NCI-H1092 (cell line): ENCODE measurements at places on chromosomes 3 and 15.

GRCh38 chr3:145911016-145911415 lies 250.0 kb downstream of the PLOD2 start:
- no peak for DNase-seq

DNA sequence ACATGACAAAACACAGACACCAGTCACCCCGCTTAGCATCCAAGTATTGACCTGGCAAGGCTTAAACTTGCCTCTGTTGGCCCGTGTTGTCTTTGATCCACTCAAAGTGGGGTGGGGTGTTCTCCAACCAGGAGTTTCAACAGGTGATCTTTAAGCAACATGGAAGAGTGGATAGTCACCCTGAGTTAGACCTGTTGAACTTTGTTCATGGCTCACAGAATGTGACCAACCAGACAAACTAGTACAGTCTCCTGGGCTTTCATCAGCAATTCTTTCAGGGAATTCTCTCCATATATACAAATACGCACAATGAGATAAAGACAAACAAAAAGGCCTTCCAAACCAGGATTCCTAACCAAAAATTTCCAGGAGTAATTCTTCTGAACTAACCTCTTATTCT lies 11.9 kb downstream of the LEKR1 start:
- no peak for DNase-seq

GRCh38 chr3:57545636-57546268 lies 1.6 kb upstream of the DNAH12 start:
- DNase-seq, result no peak

DNA sequence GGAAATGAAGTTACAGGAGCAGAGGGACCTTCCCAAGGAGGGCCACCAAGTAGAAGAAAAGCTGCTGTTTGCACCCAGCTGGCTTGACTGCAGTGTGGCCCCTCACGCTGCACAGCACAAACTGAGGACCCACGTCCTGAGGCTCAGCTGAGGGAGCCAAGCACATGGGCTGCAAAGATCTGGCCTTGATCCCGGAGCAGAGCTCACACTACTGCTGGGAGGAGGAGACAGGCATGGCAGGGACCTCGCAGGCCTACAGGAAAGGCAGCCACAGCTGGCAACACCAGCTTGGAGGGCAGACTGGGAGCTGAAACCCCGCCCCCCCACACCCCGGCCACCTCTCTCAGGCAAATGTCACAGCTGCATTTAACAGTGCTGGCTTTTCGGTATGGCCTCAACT lies 39.7 kb downstream of the KLHL25 start:
- no peak for DNase-seq

DNA sequence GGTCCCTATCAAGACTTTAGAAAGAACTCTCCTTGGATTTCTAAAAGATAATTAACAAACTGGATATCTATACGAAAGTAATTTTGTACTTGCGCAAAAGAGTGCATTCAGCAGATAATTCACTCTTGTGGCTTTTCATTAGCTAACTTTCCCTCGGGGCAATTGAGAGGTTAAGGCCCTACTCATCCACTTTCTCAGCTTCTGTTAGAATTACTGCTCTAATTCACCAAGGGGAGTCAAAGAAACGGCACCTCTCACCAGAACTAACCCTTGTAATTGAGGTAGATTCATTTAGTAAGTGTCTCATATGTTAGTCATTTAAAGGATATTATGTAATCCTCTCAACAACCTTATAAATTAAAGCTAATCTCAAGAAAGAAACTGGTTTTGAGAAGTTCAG lies 22.5 kb upstream of the MB21D2 start:
- no peak for DNase-seq

DNA sequence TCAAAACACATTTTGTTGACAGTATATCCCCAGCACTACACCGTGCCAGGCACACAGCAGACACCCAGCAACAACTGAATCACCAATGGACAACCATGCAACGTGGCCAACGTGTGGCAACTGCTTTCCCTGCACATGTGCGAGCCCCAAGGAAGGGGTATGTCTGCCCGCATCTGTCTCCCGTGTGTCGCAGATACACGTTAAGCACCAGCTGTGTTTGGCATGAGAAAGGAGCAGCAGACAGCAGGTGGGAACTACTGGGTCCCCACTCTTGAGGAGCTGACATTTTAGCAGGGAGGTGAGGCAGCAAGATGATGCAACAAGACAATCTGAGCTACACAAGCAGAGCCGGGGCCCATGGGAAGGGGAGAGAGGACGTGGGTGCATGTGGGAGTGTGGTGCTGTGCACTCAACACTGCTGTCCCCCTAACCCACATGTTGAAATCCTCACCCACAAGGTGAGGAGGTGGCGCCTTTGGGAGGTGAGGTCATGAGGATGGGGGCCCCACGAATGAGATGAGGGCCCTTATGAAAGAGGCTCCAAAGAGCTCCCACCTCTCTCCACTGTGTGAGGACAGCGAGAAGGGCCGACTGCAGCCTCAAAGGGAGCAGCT lies 56.2 kb downstream of the ROPN1B start:
- no peak for DNase-seq

DNA sequence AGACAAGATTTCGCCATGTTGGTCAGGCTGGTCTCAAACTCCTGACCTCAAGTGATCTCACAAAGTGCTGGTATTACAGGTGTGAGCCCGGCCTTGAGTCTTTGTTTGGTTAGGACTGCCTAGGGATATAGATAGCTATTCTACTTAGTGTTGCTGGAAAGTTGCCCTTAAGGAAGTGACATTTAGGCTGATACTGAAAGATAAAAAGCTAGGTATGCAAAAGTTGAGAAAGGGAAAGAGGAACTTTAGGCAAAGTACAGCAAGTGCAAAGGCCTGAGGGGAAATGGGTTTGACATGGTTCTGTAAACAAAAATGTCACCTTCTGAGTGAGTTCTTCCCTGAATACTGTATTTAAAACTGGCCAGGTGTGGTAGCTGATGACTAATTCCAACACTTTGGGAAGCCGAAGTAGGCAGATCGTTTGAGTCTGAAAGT lies 111.5 kb downstream of the ZNF609 start:
- DNase-seq, result no peak

GRCh38 chr3:97612632-97613031 lies 151.9 kb upstream of the ARL6 start:
- peak; percentile 46 for DNase-seq

- no peak for DNase-seq
Measured at GRCh38 chr3:138799822-138800221, 34.9 kb downstream of the PIK3CB start.

DNA sequence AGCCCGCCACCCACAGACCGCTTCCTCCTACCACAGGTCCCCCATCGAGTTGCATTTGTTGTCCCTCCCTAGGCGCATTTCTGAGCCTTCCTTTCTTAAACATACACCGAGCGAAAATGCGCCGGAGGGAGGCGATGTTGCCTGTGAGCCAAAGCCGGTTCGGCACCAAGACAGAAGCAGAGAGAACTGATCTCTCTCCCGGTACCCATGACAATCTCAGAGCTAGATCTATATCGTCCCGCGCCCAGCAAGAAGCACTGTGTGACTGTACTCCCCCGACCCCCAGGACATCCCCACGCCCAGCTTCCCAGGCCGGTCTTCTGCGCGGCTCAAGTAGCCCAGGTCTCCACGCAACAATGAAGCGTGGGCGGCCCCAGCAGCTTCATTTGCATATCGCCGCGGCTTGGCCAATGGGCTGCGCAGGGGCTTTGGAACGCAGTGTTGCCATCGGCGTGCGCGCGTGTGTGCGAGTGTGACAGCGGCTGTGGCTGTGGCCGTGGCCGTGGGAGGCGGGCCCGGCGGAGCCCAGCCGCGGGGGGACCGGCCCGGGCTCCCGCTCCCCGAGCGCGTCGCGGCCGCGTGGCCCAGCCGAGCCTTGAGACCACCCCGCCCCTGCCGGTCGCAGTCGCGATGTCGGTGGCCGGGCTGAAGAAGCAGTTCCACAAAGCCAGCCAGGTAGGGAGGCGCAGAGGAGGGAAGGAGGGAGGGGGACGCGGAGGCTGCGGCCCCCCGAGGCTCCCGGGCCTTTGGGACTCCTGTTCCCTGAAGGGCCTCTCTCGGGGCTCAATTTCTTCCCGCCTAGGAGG lies at the start of gene SH3GL3:
Gene SH3GL3, plus strand, starts transcription at position 438 of the 806 bp plus-strand sequence. Its CDS starts 193 bp downstream, at position 631.
- DNase-seq, result peak; percentile 26

DNA sequence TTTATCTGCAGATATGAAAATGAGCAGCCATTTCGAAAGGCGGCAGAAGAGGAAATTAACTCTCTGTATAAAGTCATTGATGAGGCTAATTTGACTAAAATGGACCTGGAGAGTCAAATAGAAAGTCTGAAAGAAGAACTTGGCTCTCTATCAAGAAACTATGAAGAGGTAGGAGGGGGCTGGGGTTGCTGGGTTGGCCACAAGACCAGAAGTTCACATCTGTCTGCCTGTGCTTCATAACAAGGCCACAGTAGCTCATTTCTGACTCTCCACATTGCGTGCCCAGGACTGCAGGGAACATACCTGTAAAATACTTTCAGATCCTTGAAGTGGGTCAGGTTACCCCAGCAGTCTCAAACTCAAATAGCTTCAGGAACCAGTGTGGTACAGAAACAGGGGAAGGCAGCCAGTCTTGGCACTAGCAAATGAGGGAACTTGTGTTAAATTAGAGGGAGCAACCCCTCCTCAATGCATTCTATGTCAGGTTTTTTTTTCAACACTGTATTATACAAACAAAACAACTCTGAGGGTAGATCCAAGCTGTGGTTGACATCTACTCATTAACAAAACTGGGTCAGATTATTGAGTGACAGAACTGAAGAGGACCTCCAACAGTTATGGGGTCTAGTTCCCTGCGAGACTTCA lies 48.7 kb downstream of the BFSP2 start:
- no peak for DNase-seq

DNA sequence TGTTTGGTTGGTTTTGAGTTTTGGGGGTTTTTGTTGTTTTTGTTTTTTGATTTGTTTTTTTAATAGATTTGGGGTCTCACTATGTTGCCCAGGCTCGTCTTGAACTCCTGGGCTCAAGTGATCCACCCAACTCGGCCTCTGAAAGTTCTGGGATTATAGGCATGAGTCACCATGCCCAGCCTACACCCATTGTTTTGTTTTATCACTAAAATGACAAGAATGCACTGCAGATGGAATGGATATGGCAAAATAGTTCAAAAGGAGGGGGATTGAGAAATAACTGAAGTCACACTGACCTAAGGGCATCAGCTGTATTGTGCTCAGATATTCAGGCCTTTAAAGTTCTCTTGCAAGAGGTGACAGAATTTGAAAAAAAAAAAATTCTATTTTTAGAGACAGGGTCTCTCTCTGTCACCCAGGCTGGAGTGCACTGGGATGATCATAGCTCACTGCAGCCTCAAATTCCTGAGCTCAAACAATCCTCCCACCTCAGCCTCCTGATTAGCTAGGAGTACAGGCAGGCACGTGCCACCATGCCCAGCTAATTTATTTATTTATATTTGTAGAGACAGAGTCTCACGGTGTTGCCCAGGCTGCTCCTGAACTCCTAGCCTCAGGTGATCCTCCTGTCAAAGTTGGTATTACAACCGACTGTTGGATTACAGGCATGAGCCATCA lies 4.4 kb upstream of the RASA2 start:
- no peak for DNase-seq

GRCh38 chr3:102179326-102180177 lies 255.3 kb upstream of the ZPLD1 start:
- DNase-seq, result no peak

DNA sequence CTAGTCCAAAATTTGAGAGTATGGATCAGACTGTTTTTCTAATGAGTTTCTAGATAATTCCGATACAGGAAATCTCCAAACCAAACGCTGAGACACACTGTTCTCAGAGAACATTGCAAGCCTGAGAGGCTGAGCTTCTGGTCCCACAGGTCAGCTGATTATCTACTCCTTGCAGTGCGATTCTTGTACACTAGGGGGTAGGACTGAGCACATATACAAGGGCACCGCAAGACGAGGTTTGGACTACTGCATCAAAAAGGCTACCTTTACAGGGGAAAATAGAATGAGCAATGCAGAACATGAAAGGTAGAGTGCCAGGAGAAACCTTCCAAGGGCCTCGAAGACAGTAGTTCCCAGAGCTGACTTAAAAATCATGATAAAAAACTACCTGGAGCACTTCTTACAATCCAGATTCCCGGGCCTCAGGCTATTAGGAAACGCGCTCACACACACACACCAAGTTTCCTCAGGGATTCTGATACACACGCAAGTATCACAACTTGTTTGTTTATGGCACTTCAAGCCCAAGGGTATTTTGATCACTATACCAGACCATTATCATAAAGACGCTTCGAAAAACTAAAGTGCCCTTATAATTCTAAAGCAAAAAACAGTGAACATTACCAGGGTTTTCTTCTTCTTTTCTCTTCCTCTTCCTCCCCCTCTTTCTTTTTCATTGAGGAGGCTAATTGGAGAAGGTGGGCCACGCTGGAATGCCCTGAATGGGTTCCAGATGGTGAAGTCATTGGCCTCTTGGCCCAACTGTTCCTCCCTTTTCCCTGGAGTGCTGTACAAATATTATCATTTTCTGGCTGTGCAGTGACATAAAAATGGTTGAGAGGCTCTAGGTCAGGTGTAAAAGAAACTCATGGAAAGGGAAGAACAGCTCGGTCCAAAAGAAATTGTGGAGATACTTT lies 61.8 kb downstream of the SLC12A8 start:
- DNase-seq, result no peak

- no peak for DNase-seq
Measured at GRCh38 chr15:45181491-45182285, 6.1 kb downstream of the SHF start.

- peak; percentile 50 for DNase-seq
Measured at GRCh38 chr15:68578980-68579935, at the start of gene CORO2B. Gene CORO2B, plus strand, starts transcription at chr15:68578993. Its CDS starts 270 bp downstream, at chr15:68579263.

DNA sequence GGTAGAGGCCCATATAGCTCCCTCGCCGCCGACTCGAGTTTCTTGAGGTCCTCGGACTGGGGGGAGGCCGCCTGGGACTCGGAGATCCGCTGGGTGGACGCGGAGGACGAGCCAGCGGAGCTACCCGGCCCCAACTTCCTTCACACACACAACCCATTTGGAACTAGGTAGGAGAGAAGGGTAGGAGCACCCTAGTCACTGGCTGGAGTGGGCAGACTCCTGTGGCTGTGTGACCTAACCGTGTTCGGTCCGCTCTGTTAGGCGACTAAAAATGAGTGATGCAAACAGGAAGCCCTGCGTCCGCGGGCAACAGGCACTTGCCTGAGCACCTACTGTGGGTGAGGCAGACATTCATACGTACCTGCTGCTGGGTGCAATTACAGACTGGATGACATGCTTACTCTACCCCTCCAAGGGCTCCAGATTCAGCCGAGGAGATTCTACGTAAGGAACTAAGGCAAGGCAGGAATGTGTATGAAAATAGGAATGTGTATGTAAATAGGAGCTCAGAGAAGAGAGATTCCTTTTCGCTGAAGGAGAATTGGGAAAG lies 4.6 kb upstream of the SIN3A start:
- DNase-seq, result no peak

DNA sequence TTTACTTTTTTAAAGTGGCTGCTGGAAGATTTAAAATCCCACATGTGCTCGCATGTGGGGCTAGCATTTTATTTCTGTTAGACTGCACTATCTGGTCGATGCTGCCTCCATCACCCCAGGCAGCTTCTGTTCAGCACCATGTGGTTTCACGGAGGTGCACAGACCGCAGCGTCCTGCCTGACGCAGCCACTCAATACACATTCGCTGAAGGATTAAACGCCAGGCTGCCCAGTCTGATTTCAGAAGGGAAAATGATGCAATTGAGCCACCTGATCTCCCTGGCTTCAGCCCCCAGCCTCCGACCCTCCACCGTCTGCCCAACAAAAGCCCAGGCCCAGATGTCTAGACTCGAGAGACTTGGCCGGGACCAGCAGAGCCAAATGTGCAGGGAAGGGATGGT lies 84.5 kb downstream of the MEGF11 start:
- DNase-seq, result no peak
